ENCODE measurements at places on chromosomes 1 and 21. TPM values are rescaled to one million over a fixed set of nuclear protein-coding genes. Genes with fewer than 3 reads are reported as not detected.

DNA sequence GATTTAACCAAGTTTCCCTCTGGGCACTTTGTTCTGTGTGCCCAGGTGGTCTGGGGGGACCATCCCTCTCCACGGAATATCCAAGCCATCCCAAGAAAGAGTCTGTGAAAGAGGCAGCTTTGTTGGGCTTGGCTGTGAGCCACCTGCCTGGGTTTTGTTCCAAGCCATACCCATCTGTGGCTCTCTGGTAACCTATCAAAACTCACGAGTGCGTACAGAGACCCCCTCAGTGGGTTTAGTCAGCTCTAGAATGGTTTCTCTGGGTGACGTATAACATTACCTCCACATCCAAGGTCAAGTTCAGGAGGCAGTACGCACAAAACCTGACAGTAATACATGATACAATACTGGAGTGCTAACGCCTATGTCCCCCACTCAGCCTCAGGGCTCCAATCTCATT, 54.2 kb downstream of the DNTTIP2 start:
- DNase-seq = no peak

GRCh38 chr21:34176448-34176847, 103.1 kb downstream of the MRPS6 start:
- DNase-seq = no peak

ICOSLG gene
- total RNA-seq = 4.0 TPM

DNA sequence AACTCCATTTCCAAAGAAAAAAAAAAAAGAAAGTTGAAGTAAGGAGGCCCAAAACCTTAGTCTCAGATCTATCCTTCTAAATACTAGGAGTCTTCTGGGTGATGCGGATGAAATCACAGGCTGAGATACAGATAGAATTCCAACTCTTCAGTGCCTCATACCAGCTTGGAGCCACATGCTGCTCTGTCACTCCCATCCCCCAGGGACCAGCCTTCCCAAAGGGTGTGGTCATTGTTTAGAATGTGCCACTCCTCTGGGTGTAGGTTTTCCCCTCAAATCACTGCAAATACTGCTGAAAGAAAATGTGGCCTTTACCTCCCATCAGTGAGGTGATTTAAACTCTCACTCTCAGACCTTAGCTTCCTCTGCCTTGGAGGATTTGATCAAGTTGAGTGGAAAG, 112.9 kb downstream of the CDC7 start:
- no peak for DNase-seq

DNA sequence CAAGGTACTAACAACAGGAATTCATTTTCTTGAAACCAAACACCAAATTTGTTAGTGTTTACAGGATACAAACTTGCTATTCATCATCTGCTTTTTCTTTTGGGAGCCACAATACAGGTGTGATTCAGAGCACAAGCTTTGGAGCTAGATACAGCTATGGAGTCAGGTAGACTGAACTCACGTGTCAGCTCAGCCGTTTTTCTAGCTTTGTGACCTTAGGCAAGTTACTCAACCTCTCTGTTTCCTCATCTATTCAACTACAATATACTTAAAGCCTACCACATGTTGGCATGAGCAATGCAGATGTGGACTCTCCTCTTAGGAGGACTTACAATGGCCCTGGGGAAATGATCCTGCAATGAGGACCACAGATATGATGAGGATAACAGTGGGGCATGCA, 6.3 kb downstream of the HTR1D start:
- no peak for DNase-seq

DNA sequence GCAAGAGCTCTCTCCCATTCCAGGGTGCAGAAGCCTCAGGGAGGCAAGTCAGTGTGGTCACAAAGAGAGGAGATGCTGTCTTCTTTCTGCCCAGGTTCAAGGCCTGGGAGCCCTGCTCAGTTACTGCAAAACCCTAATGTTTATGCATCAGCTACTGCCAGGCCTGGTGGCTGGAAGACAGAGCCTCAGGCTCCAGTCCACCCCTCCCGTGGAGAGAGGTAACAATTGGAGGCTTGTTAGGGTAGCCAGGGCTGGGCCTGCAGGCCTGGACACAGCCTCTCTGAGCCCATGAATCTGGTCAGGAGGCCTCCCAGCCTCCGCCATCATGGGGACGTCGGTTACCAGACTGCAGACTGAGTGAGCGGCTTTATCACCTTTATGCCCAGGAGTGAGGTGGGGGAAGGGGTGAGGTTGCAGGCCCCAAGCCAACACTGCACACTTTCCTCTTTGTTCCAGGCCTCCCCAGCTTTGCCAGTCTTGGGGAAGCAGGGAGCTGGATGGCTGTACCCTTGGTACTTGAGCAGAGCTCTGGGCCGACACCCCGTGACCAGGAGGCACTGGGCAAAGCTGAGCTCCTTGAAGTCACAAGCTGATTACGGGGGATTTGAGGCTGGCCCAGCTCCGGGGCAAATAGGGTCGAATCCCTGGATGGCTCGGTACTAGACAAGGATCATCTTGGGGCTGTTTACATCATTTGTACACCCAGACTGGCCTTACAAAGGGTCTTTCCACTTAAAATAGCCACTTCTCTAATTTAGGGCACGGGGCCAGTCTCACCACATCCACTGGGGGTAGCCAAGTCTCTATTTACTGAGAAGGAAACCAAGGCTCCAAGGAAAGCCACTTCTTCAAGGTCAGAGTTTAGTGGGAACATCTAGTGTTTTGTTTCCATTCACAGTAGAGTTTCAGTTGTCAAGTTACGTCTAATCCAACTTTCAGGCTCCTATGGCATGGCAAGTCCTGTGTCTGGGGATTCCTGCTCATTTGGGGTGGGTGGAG, 5.2 kb downstream of the SLC2A1 start:
- no peak for DNase-seq

GRCh38 chr1:25140073-25140797, 92.1 kb downstream of the SYF2 start:
- peak; percentile 28 for DNase-seq

GRCh38 chr1:202362212-202362611, 13.7 kb downstream of the PPP1R12B start:
- no peak for DNase-seq
